ENCODE measurements at places on chromosomes 12 and 14.

GRCh38 chr14:34436118-34436905, 25.7 kb downstream of the SPTSSA start:
- no peak for DNase-seq

GRCh38 chr12:68425998-68426397, 93.8 kb upstream of the MDM1 start:
- DNase-seq = no peak

GRCh38 chr12:91902860-91903683, 242.6 kb downstream of the BTG1 start:
- DNase-seq = no peak

- no peak for DNase-seq
Observed at GRCh38 chr14:105324871-105325270, 10.3 kb downstream of the PACS2 start.

DNA sequence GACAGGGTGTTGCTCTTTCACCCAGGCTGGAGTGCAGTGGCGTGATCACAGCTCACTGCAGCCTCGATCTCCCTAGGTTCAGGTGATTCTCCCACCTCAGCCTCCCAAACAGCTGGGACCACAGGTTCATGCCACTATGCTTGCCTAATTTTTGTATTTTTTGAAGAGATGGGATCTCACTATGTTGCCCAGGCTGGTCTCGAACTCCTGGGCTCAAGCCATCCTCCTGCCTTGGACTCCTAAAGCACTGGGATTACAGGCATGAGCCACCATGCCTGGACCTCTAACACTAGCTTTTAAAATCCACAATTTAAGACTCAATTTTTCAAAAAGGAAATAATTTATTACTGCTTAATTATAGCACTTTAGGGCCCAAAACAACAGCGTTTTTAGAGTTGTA, 107.9 kb downstream of the TRAFD1 start:
- no peak for DNase-seq

- no peak for DNase-seq
Observed at GRCh38 chr12:31519511-31519910, 71.4 kb downstream of the DENND5B start.

GRCh38 chr14:64879635-64880220, at the start of gene SPTB:
Gene SPTB (minus strand): TSS chr14:64879907. CDS start chr14:64823094, 56,813 bp downstream.
- peak; percentile 17 for DNase-seq

GRCh38 chr12:48015954-48016353, 11.7 kb upstream of the COL2A1 start:
- DNase-seq = no peak

Measured in stimulated activated CD8-positive, alpha-beta memory T cell treated with anti-CD3 and anti-CD28 coated beads, Interleukin-4, amount 100 ng/mL, for 1 hour (primary cell).